Suppressor macrophage treated with lipopolysaccharide for 1 hour (primary cell): ENCODE measurements at places on chromosomes 6 and 20.

DNA sequence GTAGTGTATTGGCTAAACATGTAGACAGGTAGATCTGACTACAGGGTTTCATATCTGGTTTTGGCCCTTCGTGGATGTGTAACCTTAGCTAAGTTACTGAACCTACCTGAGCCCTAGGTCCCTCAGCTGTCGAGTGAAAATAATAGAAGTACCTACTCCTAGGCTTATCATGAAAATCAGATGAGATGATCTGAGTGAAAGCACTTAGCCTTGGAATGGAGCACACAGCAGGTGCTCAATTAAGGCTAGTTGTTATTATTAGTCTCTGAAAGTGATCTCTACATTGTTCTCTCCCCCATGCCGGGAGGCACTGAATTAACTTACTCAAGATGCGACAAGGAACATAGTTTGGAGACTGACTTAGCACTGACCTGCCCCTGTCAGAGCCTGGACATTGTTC is 174.7 kb upstream of the ZNF217 start:
- DNase-seq = no peak

DNA sequence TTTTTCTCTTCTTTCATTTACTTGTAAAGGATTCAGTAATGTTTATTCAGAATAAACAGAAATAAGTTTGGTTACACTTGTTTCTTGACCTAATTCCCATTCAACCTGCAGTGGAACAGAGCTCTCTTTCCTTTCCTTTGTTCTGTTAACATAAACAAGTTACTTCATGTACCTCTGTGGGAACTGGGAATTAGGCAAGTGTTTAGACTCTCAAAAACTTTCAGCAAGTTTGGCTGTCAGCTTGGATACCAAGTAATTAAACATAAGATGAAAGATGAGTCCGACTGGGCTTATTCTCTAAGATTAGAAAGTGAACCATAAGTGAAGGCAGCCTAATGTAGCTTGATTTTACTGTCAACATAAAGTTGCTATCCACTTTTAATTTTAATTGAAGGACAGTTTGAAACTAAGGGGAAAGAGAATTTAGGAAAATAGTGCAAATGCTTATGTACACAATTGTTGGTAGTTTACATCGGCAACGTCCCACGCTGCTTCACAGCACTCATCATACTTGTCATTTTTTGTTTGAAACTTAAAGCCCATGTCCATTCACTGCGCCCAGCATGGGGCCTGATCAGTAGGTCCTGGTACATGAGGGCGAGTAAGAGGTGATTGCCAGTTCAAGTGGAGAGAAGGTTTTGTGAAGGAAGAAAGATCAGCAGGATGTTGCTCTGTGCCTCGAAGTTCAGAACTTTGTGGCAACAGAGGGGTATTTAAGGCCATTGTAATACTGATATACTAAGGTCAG is 113.0 kb downstream of the PLEKHG1 start:
- no peak for DNase-seq

DNA sequence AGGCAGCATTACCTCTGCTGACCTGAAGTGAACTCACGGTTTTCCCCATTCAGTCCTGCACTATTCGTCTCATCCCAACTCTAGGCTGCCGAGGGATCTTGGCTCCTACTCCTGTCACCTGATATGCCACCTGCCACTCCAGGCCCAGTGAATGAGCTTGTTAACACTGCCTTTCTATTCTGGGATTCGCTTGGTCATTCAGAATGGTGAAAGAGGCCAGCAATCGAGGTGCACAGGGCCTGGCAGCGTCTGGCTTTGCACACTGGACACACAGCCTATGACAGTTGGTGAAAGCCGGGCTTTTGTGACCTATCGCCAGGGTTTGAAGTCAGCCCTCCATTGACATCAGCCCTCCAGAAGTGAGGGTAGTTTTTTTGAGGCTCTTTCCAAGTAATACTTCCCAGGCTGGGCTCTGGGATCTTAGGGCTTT is 59.3 kb upstream of the MYL9 start:
- no peak for DNase-seq

DNA sequence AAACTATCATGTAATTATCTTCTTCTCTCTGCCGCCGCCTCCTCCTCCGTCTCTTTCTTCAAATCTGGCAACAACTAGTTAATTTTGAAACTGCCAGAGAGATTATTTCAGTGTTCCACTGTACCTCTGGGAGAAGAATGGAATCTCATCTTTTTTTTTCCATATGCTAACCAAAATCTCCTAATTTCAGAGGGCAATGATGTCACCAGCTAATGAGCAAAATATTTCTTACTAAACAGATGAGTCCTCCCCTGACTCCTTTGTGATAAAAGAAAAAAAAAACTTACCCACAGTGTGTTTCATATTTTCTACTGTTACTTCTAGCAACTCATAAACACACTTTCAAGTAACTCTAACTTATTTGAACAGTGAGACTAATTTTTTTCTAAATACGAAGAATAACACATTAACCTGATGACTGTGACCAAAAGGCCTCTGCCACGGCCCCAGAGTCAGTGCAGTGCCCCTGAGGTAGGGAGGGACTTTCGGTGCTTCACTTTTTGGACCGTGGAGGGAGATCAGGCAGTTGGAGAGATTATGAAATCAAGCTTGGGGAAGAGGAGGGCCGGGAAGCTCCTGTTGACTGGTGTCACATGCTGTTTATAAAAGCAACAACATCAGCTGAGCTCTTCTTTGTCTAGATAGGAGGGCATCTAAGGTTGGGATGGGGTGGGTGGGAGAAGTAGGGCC is 159.6 kb downstream of the SASH1 start:
- no peak for DNase-seq

DNA sequence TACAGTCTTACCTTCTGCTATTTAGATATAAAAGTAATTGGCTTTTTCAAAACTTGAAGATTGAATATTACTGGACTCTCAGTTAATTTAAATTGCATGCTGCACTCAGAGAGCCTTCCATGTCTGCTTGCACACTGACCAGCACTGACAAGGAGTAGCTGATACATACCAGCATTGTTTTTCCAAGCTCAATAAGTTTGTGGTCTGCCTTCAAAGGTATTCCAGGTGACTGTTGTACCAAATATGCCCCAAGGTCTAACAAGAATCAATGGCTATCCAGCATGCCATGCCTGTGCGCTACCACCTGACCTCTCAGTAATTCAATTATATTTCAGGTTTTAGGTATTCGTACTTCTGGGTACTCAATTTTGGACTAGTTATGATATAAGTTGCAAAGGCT is 30.0 kb downstream of the BEND6 start:
- DNase-seq = no peak

DNA sequence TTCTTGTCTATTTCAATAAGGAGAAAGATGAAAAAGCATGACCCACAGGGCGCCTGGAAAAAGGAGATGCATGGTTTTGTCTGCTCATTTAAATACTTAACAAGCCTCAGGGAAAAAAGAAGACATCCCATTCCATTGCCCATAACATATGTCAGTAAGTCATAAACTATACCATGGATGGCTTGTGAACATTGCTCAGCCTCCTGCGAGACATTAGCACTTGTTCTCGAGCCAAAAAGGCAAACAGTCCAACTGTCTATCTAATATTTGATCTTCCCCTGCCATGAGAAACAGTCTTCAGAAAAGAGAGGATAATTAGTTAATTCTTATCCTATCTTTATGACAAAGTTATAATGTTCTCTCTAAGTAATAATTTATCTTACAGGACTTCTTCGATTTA is 527.4 kb downstream of the HACE1 start:
- DNase-seq = no peak

DNA sequence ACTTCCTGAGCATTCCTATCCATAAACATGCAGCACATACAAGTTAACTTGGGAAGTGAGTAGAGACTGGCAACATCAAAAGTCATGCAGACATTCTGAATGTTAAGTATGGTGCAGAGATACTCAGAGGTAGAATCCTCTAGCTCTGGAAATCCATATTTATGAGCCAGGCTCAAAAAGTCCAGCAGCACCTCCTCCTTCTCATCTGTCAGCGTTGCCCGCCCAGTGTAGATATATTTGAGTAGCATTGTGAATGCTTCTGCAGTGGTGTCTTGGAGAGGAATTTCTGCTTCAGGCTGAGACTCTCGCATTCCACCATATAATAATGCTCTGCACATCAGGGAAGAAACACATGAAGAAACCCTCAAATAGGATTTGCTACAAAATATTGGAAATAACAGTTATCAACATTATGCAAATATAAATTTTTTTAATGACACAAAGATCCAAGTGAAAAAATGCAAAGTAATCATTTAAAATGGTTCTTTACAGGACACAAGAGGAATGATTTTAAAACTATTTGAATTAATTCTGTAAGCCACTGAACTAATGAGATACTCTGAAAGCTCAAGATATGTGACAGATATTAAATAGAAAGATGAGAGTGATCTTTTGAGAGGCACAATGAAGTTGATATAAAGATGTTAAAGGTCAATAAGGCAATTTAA is 45.6 kb downstream of the BTBD9 start:
- DNase-seq = no peak

DNA sequence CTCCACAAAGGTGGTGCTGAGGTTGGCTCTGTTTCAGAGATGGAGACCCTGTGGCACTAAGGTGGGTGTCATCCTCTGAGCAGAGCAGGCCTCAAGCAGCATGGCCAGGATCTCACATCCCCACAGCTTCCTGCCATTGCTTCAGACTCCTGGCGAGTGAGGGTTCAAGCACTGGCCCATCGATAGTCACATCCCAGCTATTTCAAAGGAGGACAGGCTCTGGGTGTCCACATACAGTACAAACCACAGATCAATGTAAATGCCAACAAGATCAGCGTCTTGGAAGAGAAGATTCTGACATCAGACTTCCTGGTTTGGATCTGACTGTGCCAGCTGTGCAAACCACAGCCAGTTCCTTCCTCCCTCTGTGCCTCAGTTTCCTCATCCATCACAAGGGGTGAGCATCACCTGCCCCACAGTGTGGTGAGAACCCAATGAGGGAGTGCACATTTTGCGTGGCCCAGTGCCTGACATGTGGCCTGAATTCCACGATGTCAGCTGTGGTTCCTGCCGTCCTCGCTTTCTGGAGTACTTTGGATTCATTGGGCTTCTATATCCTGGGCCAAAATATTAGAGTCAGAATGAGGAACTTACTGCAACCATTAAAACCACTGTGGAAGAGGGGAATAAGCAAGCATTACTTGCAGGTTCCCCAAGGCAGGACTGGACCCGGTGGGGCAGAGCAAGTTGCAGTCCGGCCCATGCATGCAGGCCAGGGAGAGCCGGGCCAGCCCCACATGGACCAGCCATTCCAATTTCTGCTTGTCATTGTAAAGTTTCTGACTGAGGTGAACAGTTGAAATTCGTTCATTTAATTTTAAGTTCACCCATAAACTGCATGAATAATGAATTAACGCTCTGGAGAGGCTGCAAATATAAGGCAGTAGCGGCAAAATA is 236.0 kb downstream of the TTLL2 start:
- DNase-seq = no peak

DNA sequence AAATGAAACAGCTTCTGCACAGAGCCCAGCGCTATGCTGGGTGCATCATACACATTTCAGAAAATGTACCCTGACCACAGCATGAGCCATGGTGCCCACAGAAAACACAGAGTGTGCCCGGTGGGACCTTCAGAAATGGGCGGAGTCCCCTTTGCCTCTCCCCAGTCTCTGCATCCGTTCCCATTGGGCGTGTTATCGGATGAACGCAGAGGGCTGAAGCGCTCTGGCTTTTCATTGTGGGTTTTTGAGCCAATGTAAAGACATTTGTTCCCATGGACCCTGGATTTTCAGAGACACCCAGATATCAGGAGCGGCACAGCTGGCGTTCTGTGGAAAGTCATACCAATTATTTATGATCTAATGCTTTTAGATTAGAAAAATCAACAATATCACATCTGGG is 99.8 kb downstream of the DACT2 start:
- DNase-seq = no peak

DNA sequence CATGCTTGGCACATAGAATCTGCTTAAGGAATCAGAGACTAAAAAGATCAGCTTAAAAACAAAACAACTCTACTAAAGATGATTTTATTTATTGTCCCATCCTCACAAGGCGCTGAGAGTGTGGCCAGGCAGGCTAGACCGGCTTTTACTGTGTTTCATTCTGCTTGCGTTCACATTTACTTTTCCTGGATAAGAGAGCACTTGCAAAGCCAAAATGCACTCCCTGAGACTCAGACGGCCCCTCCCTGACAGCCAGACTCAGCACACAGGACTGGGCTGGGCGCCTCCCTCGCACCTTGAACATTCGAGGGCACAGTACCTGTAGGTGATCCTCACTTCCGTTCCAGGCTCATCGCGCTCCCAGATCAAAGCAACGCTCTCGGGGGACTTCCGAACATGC is 10.2 kb downstream of the ACSS1 start:
- no peak for DNase-seq

DNA sequence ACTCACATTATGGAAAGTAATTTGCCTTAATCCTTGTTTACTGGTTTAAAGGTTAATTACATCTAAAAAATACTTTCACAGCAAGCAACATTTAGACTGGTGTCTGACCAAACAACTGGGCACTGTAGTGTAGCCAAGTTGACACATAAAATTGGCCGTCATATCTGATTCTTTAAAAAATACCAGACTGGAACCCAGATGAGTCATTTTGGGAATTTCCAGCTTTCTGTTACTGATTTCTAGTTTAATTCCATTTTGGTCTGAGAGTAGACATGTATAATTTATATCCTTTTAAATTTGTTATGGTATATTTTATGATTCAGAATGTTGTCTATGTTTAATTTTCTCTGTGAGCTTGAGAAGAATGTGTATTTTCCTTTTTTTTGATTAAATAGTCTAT is 44.1 kb downstream of the SCP2D1 start:
- DNase-seq = peak; percentile 33

DNA sequence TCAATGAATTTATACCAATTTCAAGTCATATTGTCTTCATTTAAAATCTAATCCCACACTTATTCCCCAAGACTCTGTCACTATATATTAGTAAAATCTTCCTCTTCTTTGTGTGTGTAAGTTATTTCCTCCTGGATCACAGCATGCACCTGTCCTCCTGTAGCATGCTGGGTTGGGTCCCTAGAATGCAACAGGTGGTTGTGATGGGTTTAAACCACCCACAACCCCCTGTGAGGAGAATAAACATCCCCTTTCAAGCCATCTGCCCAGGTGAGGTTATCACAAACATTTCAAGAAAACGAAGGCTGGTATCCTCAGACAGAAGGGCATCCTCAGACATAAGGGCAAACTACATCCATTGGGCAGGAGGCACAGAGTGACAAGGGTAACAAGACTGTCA is 26.4 kb downstream of the DZANK1 start:
- no peak for DNase-seq

DNA sequence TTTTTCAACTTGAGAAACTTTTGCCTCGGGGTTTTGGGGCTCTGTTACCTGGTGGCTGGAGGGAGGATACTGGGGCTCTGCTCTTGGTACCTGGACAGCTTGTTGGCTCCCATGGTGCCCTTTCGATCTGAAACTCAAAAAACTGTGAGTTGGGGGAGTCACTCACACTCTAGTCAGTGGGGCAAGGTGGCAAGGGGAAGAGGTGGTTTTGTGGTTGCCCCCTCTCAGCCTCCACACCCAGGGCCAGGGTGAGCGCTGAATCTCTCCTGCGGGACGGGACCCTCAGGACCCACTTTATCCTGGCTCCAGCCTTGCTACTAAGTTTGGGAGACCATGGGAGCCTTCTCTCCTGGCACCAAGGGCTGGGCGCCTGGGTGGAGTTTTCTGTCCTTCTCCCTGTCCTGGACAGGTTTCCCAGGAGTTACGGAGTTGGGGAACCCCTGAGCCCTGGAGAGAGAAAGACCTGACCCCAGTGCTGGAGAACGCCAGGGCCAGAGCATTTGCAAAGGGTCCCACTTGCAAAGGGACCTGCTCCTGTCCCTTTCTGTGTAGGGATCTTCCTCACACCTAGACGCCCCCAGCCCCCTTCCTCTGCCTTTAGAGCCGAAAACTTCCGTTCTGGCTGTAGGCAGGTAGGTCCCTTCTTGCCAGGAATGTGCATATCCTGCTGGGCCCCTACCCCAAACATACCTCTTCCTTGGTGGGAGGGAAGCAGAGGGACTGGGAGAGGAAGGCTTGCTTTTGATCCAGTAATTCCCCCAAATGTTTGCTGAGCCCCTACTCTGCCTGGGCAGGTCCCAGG is 2.9 kb downstream of the FOXP4 start:
- no peak for DNase-seq
